Stimulated activated CD8-positive, alpha-beta memory T cell treated with anti-CD3 and anti-CD28 coated beads, Interleukin-15, amount 100 ng/mL, for 1 hour (primary cell): ENCODE measurements at places on chromosomes 11 and 22.
A peak's percentile ranks its signal among the peaks of the same experiment; 100 is the strongest.

GRCh38 chr11:34864424-34864823 is 51.8 kb downstream of the APIP start:
- no peak for DNase-seq

GRCh38 chr11:25981998-25982397 is 349.9 kb upstream of the ANO3 start:
- no peak for DNase-seq

GRCh38 chr11:42315267-42315666 is 855.8 kb upstream of the LRRC4C start:
- no peak for DNase-seq

DNA sequence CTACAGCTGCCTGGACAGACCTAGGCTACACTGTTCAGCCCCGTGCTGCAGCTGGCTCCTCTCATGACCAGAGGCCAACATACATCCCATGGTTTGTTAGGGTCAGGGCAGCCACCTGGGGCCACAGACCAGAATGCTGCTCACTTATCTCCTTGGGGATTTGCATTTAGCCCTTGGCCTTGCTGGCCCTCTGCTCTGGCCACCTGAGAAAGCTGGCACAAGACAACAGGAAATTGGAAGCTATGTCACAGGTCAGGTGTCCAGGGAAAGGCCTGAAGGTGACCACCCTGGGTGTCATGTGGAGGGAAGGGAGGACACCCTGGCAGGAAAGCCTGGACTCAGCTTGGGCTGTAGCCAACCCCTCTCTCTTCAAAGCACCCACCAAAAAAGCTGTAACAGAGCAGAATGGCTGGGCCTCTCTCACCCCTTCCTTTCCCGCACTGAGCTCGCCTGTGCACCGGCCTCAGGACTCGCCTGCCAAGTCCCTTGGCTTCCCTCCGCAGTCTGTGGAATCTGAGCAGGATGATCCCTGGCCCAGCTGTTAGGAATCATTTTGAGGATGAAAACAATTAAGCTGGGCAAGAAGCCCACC is 86.3 kb downstream of the SNX19 start:
- no peak for DNase-seq

DNA sequence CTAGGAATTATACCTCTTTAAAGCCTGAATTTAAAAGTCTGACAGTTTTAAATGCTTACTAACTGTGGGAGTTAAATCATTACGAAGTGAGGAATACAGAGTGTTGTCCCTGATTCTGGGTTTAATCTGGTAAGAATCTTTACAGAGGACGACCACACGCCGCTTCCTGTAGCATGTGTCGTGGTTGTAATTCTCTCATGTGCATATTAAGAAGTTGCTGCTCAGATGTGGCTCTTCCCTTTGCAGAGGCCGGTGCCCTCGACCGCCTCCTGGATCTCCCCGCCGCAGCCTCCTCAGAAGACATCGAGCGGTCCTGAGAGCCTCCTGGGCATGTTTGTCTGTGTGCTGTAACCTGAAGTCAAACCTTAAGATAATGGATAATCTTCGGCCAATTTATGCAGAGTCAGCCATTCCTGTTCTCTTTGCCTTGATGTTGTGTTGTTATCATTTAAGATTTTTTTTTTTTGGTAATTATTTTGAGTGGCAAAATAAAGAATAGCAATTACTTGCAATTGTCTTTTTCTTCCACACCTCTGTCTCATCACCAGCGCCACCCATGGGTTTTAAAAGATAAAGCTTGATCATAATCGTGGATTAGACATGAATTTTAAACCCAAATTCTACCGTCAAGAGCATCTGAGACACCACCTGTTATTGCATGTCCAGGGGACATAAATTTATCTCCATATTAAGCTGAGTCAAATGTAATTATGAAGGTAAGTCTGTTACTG is 6.5 kb downstream of the GAL start:
- no peak for DNase-seq

DNA sequence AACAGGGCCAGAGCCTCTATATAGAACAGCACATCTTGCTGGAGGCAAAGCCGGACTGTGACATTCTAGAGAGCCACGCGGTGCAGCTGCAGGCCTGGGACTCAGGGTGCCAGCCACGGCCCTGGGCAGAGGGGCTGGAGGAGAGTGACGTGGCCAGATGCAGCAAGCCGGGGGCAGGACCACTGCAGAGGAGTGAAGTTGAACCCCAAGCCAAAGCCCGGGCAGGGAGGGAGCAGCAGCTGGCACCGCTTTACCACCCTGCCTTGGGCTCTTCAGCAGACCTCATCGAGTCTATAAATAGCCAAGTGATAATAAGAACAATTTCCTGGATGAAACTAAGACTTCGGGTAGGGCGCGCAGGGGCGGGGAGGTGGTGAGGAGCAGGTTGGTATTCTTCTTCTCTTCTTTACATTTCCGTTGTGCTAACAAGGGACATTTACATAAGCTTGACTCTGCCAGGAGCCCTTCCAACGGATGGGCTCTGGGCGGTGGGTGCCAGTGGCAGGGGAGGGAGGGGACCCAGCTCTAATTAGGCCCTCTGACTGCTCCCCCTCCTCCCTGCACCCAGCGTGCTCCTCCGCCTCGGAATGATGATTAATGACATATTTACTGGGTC is 110.2 kb downstream of the ST3GAL4 start:
- DNase-seq = no peak

DNA sequence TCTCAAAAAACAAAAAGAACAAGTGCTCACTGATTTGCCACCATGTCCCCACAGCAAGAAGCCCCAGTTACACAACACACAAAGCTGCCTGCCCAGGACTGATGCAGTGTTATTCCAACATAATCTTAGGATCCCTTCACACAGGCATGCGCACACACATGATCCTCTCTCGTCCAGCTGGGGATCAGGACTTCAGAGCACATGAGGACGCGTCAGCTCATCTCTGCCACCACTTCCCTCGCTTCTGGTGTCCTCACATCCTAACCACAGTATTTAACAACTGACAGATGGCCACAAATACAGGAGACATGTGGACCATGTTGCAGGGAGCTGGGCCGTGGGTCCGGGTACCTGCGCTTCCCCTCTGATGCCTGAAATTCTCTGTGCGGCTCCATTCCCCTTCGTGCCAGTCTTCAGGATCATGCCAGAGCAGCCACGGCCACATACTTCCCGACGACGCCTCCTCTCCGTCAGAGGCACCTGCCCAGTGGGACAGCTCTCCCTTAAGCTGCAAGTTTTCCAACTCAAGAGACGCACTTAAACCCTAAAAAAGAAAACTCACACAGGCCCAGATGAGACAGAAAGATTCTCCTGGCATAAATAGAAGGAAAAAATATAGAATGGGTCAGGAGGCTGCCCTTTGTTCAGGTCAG is 68.3 kb downstream of the PACSIN2 start:
- DNase-seq = no peak

- no peak for DNase-seq
Observed at GRCh38 chr22:47294222-47294532, 531.7 kb downstream of the TBC1D22A start.

- no peak for DNase-seq
Observed at GRCh38 chr11:122672892-122673291, 17.4 kb downstream of the UBASH3B start.

GRCh38 chr11:15692739-15693138 is 578.0 kb downstream of the INSC start:
- no peak for DNase-seq

DNA sequence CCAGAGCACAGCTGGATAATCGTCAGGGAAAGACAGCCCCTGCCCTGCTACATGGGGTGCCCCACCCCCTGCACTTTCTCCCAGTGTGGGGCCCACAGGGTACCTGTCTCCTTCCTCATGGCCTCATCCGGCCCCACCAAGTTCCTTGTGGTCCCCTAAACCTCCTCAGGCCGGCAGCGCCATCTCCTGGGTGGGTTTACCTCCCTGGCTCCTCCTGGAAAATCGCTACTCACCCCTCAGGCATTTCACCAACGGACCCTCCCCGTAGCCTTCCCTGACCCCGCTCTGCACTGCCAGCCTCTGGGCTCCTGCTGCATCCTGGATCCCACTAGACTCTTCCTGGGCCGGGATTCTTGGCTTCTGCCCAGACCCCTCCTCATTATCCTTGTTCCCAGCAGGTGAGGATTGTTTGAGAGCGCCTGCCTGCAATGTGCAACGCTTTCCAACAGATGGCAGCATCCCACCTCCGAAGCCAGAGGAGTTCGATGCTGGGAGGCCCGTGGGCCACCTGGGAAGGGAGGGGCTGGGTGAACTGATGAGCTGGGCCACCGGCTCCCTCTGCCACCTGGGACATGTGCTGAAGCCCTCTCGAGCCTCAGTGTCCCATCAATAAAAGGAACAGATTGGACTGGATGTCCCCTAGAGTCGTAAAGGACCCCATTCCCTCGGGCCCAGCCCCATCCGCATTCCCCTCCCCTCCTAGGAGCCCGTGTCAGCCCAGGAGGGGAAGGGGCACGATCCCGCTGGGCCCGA is 44.2 kb upstream of the TTLL12 start:
- peak; percentile 37 for DNase-seq

DNA sequence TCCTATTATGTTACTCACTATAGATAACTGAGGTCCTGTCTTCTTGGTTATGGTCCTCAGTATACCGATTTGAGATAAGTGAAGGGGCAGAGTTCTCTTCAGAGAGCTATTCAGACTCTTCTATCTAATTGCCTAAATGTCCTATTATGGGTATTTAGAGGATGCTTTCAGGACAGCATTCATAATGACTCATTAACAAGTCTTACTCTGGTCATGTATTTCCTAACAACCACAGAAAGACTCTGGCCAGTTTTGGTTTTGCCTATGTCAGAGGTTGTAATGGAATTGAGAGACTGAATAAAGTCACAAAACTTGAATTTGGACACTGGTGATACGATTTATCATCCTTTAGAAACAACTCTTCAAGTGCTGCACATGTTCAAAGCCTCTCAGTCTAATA is 1233.0 kb downstream of the JRKL start:
- DNase-seq = no peak

DNA sequence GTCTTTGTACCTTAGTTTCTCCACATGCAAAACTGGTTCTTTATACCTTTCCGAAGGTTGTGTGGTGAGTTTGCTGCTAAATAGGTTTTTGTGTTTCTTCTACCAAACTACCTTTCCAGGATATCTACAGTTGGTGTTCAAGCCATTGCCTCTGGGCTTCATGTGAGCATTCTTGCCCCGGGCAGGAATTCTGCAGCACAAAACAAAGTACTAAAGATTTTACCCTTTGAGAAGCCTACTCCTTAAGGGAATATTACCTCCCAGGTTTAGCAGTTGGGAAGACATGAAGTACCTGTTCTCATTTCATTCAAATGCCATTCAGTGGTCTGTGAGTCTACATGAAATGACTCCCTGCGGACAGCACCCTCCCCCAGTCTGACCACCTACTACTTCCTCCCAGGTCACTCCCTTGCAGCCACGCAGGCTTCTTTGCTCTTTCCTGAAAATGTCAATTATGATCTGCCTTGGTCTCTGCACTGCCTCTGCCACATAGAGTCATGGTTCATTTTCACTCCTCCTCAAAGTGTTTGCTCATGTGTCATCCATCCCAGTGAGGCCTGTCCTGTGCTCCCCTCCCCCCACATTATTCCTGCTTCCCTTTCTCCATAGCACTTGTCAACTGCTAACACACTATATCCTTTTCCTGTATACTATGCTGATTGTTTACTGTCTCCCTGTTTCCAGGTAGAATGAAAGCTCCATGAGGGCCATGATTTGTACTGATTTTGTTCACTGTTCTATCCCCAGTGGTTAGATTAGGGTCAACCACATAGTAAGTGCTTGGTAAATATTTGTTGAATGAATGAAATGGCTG is 36.9 kb downstream of the PACS1 start:
- DNase-seq = no peak

DNA sequence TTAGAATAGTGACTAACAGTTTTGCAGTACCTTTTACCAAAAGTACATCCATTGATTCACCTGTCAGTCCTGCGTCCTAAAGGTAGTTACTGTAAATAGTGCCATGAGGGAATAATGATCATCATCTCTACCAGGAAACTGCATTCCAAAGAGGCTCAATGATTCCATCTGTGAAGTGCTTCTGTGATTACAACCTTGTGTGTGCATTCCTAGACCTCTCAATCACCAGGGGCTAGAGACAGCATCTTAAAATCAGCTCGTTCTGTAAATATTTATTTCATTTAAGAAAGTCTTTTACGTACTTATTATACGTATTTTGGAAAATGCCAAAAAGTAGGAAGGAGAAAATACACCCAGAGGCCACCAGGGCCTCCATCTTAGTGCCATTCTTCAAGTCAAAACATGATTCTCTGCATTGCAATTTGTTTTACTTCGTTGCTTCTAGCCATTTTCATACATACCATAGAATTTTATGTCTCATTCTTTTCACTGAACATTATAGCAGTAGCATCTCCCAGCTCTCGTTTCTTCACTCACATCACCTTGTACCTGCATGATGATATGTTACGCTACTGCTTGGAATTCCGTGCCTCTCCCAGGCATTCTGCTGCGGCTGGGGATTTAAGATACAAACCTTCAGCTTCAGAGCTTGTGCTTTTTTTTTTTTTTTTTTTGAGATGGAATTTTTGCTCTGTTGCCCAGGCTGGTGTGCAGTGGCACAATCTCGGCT is 117.0 kb downstream of the SEZ6L start:
- DNase-seq = no peak

DNA sequence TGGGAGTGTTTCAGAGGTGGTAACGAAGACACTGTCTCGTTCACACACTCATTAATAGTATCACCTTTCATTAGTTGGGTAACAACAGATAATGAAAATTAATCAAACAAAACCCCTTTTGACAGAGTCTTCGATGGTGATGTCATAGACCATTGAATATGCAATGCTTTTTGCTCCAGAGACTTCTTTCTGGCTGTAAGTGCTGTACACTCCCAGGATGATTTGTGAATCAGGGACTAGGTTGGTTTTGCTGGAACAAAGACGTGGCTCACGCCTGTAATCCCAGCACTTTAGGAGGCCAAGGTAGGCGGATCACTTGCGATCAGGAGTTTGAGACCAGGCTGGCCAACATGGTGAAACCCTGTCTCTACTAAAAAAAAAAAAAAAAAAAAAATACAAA is 9.5 kb upstream of the RASSF10 start:
- DNase-seq = no peak

GRCh38 chr11:63969461-63969860 is 5.0 kb upstream of the COX8A start:
- DNase-seq = no peak

- DNase-seq = no peak
Observed at GRCh38 chr11:121777056-121777455, 324.3 kb upstream of the SORL1-AS1 start.

GRCh38 chr11:120184946-120185705 is 25.7 kb upstream of the OAF start:
- DNase-seq = no peak

DNA sequence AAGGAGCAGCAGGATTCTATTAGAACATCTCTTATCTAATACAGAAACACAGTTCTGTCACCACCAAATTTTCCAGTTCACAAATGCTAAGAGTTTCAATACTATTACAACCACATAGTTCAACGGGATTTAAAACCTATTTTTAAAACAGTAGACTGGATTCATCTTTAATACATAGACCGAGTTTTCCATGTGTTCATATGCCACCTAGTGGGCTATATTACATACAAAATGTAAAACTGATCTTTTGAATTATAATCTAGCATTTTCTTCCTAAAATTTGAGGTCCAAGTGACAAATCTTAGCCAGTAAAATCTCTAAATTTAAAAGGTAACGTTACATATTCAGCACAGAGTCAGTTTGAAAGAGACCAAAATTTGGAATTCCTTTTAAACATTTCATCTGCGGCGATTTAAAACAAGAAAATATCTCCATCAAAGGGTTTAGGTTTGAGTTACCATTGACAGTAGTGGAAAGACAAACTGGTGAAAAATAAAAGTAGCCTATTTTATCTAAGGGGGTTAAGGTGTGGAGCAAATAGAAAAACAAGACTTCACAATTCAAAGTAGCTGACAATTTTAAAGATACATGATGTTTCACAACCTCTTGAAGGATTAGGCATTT is 269.3 kb upstream of the MPPED2 start:
- no peak for DNase-seq
